ENCODE measurements at places on chromosomes 3 and 15.

DNA sequence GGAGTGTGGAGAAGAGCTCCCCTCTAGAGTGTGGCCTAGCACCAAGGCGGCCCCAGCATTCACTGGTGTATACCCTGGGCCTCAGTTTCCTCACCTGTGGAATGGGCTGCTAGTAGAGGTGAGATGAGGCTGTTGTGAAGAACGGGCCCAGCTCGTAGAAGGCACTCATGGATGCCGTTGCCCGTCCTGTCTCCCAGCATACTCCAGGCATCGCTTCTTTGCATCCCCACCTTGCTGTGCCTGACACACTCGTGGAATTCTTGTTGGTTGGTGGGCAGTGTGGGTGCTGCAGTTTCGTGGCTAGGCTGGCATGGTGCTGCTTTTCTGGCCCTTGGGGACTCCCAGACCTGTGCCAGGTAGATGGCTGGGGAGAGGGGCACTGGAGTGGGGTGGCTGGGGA, 76.7 kb downstream of the SMAD6 start:
- no peak for DNase-seq

- DNase-seq, result no peak
These were observed 75.4 kb upstream of the RGMA start for GRCh38 chr15:93164409-93164808.

- DNase-seq, result no peak
These were observed 92.6 kb upstream of the ALDH1A3 start for GRCh38 chr15:100786901-100787566.

DNA sequence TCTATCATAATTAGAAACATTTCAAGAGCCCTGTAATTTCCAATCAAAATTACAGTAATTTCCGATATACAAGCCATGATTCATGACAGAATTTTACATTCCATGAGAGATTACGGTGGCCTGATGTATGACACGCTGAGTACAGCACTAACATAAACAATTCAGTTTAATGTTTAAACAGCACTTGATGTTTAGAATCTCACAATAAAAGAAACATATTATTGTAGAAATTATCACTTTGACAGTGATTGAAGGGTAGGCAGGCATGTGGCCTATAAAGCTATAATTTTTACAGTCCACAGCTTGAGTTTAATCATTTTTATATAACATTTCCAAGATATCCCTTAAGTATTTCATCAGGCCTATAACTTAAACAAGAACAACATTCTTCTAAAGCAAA, 48.5 kb downstream of the SATB1 start:
- DNase-seq, result no peak

DNA sequence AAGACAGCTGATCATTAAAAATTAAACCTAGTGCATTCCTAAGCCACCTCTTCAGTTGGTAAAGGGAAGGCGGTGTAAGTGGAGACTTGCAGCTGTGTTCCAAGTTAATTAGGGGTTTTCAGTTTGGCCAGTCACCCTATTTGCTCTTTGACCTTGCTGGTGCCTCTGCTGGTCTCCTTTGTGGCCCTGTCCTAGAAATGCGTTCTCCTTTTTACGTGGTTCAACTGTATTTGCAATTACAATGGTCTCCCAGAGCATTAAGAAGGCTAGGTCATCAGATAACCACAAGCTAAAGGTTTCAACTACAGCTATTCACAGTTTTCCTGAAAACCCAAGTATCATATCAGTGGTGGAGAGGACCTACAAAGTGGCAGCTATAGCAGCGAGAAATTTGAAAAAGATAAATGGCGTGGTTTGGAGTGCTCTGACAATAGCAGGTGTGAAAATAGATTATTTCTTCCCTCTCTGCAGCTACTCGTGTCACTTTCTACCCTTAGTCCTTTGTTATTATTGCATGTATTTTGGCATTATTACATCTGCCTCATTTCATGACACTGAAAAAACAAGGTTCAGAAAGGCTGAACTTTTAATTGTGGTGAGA, 203.5 kb upstream of the TBC1D5 start:
- no peak for DNase-seq

DNA sequence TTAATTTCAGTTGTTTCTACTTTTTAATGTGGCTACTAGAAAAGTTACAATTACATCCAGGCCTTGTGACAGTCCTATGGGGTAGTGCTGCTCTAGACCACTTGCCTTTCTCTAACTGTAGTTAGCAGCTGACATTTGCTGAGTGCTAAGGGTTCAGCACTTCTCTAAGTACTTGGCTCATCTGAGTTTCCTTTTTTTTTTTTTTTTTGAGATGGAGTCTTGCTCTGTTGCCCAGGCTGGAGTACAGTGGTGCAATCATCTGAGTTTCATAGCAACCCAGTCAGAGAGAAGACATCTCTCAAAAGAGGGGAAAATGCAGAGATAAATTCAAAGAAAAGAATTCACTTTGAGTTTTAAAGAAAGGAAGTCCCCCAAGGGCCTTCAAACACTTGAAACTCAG, 130.8 kb downstream of the MYLK start:
- no peak for DNase-seq

DNA sequence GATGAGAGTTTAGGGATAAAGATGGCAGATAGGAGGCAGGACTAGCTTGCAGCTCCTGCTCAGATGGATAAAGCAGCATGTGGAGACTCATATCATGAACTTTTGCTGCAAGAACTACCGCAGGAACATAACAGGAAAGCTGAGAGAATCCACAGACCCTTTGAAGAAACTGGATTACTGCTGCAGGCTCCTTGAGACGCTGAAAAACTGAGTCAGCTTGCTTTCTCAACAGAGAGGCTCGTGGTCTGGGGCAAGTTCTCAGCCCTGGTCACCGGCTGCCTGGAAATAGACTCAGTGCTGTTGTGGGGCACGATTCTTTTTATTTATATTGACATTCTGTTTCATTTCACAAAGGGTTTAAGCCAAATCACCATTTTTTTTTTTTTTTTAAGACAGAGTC, 28.8 kb upstream of the TRIM59 start:
- no peak for DNase-seq

DNA sequence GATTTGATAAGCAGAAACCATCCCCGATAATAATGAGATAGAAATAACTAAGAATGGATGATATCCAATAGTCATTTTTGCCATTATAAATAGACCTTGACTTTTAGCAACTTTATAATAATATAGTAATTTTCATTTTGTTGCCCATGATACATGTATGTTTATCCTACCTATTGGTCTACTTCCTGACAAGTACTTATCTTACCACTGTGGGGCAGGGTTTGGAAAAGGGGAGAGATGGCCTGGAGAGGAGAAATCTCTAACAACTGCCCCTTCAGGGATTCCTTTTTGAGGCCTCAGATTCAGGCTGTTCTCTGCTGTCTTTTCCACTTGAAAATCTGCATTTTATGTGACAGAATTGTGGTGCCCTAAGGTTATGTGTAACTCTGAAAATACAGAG, 42.2 kb downstream of the FAM98B start:
- DNase-seq, result no peak

GRCh38 chr3:116512281-116512680, 67.0 kb upstream of the LSAMP start:
- no peak for DNase-seq

DNA sequence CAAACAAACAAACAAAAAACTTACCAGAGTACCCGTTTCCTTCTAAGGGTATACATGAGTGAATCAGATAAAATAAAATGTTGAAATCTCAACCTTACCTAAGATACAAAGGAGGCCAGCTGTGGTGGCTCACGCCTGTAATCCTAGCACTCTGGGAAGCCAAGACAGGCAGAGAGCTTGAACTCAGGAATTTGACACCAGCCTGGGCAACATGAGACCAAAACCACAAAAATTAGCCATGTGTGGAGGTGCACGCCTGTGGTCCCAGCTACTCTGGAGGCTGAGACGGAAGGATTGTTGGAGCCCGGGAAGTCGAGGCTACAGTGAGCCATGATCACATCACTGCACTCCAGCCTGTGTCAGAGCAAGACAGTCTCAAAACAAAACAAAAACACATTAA, 11.0 kb upstream of the FAM219B start:
- DNase-seq, result no peak

DNA sequence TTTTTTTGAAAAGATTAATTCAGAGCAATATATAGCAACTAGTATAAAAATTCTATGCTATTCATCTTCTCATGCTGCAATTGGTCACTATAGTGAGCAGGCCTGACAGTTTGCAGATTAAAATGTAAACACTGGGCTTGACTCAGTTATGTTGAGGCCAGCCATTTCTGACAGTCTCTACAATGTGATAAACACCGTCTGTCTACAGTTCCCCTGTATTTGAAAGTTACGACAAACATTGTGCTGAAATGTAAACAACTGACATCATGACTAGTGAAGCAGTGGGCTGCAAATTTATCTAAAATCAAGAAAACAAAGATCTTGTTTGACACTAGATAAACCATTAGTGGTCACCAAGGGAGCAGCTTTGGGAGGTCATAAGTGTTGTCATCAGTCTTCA, 197.4 kb downstream of the ISL2 start:
- DNase-seq, result no peak

DNA sequence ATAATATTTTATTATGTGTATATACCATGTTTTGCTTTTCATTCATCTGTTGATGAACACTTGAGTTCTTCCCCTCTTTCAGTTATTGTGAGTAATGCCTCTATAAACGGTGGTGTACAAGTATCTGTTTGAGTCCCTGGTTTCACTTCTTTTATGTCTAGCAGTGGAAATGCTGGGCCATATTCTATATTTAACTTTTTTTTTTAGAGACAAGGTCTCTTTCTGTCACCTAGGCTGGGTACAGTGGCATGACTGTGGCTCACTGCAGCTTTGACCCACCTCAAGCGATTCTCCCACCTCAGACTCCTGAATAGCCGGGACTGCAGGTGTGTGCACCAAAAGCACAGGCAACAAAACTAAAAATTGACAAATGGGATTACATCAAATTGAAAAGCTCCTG, 19.9 kb downstream of the GOLM2 start:
- DNase-seq, result no peak

DNA sequence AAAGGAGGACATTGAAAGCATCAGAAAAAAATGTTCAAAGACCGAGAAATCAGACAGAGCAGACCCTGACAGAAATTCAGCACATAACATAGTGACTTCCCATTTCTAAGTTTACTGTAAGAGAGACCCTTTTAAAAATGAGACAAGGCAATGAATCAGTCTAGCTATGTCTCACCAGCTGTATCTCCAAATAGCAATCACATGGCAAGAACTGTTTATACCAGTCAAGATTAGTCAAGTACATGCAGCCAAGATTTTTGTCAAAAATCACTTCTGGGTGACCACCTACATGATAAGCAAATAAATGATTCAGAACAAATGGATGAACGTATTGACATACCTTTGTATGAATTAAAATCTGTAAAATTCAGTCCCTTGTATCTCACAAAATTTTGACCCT, 138.0 kb downstream of the DTWD1 start:
- no peak for DNase-seq

- no peak for DNase-seq
These were observed 33.6 kb downstream of the PLSCR4 start for GRCh38 chr3:146217324-146217723.

DNA sequence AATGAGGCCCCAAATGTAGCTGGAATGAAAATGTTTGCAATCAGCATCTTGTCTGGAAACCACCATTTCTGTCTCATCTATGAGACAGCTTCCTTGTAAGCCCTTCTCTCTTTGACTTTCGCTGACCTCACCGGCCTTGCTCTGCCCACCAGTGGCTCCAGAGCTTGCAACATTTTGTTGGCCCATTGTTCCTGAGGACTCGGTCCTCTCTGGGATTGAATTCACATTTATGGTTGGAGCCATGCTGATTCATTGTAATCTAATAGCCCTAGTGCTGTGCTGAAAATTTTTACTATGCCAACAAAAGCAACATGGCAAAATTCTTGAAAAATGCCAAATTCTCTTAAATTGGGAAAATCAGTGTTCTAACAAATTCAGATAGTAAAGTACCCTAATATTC, 37.2 kb downstream of the ABHD5 start:
- no peak for DNase-seq

DNA sequence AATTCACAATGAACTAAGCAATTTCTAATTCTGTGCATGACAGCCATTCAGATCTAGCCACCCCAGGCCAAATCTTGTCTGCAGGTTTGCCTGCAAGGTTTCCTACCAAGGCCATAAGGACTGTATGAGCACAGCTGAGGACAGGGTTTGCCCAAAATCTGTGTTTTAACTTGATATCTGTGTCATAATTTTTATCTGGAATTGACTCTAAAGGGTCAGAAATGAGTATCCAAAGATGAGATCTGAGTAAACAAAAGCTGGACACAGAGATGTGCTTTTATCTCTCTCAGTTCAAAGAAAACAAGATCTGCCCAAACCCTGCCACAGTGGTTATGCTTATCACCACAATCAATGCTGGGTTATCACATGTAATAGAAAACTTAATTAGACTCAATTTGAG, 154.6 kb upstream of the COL8A1 start:
- no peak for DNase-seq

DNA sequence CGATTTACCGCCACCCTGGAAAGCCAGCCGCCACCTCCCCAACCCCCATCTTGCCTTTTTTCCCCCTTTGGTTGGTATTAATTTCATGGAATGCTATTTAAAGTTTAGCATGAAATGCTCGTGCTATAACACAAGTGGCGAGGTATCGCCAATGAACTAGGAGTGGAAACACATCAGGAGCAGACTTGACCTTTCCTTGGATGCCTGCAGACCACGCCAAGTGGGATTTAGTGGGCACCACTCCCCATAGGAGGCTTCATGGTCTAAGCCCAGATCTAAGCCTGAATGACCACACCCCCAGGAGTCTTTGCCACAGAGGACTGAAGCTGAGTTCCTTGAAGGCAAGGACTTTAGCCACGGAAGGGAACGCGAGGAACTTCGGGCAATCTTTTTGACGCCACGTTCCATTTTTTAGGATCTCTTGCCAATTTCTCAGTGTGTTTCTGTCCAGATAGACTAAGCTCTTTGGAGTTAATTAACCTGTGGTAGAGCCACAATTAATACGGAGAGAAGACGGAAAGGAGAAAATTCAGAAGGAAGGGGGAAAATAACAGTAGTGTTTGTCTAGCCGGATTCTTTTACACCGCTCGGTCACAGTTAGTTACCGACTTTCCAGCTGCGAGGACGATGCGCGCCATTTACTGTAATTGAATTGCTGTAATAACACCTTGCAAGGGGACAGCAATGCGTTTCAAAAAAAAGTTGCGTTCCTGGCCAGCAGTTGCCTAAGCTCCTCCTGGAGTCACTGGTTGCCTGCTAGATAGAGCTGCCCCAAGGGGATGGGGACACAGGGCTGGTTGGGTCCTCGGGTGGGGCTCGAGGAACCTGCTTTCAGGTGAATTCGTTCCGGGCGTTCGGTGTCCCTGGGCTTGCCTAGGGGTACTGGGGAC, 37.1 kb downstream of the NR2F2 start:
- no peak for DNase-seq

DNA sequence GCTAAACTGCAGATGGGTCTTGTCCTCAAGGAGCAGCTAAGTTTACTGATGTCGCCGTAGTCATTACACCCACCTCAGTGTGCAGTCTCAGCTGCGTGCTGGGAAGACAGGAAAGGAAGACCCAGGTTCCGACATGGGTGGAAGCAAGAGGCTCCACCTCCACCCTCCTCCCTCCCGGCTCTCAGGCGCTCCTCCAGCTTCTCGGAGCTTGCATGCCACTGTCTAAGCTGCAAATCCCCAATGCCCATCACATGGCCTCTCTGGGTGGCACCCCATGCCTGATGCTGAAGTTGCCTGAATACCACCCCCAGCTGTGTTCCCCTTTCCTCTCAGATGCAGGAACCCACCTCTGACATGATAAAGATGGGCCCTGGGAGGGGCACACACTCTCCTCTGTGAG, 58.5 kb downstream of the MGLL start:
- no peak for DNase-seq
